Tibial nerve (tissue), 4 donors: ENCODE measurements at places on chromosomes 4 and X. TPM values are rescaled to one million over a fixed set of nuclear protein-coding genes. Genes with fewer than 3 reads are reported as not detected.

DNA sequence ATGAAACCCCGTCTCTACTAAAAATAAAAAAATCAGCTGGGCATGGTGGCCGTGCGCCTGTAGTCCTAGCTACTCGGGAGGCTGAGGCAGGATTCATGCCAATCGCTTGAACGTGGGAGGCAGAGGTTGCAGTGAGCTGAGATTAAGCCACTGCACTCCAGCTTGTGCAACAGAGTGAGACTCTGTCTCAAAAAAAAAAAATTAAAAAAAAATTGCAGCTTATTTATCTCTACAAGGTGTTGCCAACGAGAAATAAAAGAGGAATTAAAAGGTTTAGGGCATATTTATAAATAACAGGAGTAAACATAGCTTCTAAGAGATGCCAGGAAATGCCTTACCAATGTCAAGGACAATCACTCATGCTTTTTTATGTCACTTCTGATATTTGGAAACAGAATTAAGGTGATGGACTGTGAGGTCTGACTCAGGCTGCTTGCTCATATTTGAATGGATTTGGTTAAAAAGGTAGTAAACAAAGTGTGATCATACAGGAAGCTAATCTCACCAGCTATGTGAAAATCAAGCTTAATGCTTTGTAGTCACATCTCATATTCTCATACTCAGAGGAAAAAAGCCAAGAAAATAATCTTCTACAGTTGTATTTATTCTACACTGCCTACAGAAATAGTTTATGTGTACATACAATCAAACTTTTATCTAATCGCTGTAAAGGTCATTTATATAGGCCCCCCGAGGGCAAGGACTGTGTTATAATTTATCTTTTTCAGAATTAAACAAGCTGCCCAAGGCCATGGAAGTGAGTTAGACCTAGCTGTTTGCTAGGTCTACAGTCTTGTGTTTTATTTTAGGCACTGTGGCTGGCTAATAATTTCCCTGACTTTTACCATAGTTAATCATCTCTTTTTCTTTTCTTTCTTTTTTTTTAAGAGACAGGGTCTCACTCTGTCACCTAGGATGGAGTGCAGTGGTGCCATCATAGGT lies 61.1 kb upstream of the RBMX start:
- H3K27ac ChIP-seq: no peak overlapping the region
- H3K4me1 ChIP-seq: no peaks in the 10 kb centered on the region
- H3K27me3 ChIP-seq: no peaks in the 10 kb centered on the region
- H3K4me3 ChIP-seq: no peak overlapping the region
- no peak for DNase-seq

- H3K27ac ChIP-seq: no peak overlapping the region
- H3K4me3 ChIP-seq: no peak overlapping the region
- DNase-seq: no peak
- no peaks in the 10 kb centered on the region for H3K36me3 ChIP-seq
- H3K4me1 ChIP-seq: no peaks in the 10 kb centered on the region
- H3K27me3 ChIP-seq: no peaks in the 10 kb centered on the region
These were observed 295.6 kb upstream of the F9 start for GRCh38 chrX:139234898-139235297.

GRCh38 chrX:135087867-135088266 lies 32.5 kb downstream of the ETDB start:
- no peak for DNase-seq
- no peaks in the 10 kb centered on the region for H3K27me3 ChIP-seq
- H3K27ac ChIP-seq: no peak overlapping the region
- H3K4me1 ChIP-seq: no peaks in the 10 kb centered on the region
- no peaks in the 10 kb centered on the region for H3K36me3 ChIP-seq
- H3K4me3 ChIP-seq: no peak overlapping the region

DNA sequence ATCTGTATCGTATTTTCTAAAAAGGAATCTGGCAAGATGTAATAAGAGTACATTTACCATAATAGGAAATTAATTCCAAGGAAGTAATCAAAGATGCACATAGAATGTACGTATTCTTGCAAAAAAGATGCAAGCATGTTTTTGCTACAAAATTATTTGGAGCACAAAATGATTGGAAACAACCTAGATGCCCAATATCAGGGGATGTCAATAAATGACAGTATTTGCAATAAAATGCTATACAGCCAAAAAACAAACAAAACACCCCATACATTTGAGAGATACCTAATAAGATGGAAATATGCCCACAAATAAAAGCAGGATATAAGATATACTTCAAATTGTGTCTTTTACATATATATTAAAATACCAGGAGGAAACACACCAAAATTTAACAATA lies 29.3 kb upstream of the MAML3 start:
- DNase-seq: no peak
- H3K27ac ChIP-seq: no peak overlapping the region
- no peak overlapping the region for H3K4me3 ChIP-seq
- H3K27me3 ChIP-seq: no peaks in the 10 kb centered on the region

The AKAP14 gene
- total RNA-seq: not detected

The F11 gene
- total RNA-seq: not detected

The PABPC1L2B gene
- total RNA-seq: not detected

The TLR3 gene
- total RNA-seq: 3.9 TPM
